A549 treated with ZK216348 at 1 μM for 4 hours (cell line): ENCODE measurements at places on chromosomes 3 and 15. TPM values are rescaled to one million over a fixed set of nuclear protein-coding genes. Genes with fewer than 3 reads are reported as not detected.

Gene LSMEM2
- total RNA-seq = 0.14 TPM in 1 of 5 replicates, not detected in the others

Gene CLDN16
- total RNA-seq = 0.07 to 0.34 TPM in 2 of 5 replicates, not detected in the others

Gene IGSF11
- total RNA-seq = 2.7 to 6.4 TPM (median 4.9 TPM) in 5 replicates

Gene CCR9
- total RNA-seq = not detected in 5 replicates

Gene GOLGA6A
- total RNA-seq = 0.06 TPM in 1 of 5 replicates, not detected in the others

Gene TXNRD3
- 5.5 to 11.3 TPM (median 6.1 TPM) in 5 replicates for total RNA-seq

Gene TLR9
- total RNA-seq = 0.18 TPM in 1 of 5 replicates, not detected in the others
